Activated T-cell treated with anti-CD3 and anti-CD28 coated beads for 48 hours (primary cell): ENCODE measurements at places on chromosomes 7 and 10.

DNA sequence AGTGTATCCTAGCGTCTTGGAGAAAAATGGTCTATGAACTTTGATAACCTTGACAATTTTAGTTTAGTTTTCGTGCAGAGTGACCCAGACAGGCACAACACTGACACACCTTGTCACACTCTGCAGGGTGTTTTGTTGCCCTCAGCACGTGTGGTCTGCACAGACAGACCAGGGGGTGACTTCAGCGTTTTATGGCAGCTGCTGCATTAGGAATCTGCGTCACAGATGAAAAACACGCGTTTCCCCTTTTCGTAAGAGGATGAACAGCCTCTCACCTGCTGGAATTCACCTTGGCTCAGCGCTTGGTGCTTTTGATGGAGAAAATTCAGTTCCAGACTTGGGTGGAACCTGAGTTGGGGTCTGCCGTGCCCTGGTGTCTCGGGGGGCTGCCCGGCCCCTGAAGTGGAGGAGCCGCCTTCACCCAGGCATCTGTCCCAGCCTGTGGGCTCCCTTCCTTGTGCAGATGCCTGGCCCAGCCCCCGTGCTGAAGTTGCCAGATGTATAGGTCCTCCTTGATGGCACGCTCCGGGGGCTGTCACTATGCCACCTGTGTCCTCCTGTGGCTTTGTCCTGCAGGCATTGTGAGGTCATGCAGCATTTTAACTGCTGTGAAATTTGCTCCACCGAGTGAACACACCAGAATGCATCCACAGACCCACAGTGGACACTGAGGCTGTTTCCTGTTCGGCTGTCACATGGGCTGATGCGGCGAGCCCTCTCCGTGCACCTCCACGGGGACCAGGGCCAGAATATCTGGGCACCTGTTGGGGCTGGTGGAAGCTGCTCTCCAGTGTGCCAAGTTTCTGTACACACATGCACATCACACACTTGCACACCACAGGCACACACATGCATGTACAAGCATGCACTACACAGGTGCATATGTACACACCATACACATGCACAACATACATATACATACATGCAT lies 18.3 kb downstream of the INPP5A start:
- no peak for DNase-seq

DNA sequence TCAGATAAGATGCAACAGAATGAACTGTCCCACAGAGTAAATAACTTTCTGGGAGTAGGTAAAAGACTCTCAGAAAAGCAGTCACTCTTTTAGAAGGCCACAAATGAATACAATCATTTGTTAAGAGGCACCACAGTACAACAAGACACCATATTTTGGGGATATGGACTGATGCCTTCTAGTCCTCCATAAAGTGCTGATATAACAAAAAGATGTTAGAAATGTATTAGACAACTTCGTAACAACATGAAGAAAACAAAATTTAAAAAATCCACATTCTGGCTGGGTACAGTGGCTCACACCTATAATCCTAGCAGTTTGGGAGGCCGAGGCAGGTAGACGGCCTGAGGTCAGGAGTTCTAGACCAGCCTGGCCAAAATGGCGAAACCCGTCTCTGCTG lies 111.3 kb downstream of the HIPK2 start:
- DNase-seq = no peak

DNA sequence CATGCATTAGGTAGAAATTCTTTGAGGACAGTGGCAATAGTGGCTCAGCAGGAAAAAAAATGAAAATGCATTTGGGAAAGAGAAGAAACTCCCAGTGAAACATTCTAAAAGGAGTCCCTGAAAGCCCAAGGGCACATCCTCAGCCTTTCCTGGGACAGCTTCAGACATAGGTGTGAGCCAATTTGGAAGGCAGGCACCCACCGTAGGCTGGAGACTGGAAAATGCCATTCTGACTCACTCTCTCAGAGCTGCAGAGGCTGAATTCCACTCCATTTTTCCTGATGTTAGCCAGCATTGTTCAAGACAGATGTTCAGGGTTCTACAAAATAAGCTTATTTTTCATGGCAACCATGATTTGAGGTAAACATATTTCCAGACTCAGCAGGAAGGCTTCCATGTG lies 379.0 kb upstream of the FZD8 start:
- DNase-seq = no peak

GRCh38 chr10:32417911-32418547 lies 27.9 kb upstream of the CCDC7 start:
- DNase-seq = no peak

DNA sequence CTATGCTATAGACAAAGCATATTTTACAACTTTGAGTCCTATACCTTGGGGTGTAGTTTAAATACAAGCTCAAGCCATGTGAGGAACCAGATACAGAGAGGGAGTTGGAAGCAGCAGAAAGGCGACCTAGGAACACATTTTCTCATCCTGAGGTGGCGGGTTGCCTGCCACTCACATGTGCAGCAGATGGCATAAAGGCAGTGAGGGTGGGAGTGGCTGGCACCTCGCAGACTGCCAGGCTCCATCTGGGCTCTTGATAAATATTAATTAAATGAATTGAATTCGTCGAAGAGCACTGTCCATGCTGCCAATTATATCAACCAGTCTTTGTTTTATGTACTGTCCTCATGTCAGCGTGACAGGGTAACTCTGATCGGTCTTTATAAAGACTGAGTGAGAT lies 79.0 kb upstream of the SEMA3C start:
- no peak for DNase-seq

- DNase-seq = no peak
These were observed 151.1 kb downstream of the DGKB start for GRCh38 chr7:14751461-14751860.

GRCh38 chr10:110363572-110364411 lies 59.1 kb upstream of the SMNDC1 start:
- DNase-seq = no peak

GRCh38 chr10:102153093-102153620 lies 968 bp downstream of the NOLC1 start:
- no peak for DNase-seq
